ENCODE measurements at places on chromosomes 3 and 15.

DNA sequence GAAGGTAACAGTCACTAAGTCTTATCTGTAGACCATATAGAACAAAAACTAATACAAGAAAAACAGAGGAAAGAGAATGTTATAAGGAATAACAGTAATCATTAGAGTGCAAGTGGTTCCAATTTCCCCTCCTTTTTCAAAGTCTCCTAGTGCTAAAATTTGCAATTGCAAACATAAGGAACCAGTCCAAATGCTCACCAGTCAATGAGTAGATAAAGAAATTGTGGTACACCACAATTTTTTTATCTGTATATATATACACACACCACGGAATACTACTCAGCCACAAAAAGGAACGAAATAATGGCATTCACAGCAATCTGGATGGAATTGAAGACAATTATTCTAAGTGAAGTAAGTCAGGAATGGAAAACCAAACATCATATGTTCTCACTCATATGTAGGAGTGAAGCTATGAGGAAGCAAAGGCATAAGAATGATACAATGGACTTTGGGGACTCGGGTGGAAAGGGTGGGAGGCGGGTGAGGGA lies 38.9 kb upstream of the RSL24D1 start:
- DNase-seq, result no peak

- no peak for DNase-seq
These were observed 315.4 kb downstream of the OXSM start for GRCh38 chr3:26105261-26105660.

GRCh38 chr3:159840703-159841299 lies 147.8 kb upstream of the IL12A start:
- peak; percentile 21 for DNase-seq

DNA sequence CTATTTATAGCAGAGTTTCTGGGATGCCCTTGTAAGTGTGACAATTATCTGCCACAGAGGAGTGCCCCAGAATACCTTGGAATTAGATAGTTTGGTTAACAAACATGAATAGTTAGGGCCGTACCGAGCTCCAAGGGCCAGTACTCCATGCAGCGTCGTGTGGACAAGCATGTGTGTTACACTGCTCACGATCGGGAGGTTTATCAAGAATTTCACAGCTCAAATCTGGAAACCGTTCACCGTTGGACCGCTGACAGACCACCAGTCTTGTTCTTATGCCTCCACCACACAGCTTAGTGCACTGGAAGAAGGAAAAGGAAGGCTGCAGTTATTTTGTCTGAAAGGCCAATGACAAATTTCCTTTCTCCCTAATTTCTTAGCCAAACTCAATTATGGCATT lies 93.7 kb downstream of the ADAMTS9 start:
- no peak for DNase-seq

DNA sequence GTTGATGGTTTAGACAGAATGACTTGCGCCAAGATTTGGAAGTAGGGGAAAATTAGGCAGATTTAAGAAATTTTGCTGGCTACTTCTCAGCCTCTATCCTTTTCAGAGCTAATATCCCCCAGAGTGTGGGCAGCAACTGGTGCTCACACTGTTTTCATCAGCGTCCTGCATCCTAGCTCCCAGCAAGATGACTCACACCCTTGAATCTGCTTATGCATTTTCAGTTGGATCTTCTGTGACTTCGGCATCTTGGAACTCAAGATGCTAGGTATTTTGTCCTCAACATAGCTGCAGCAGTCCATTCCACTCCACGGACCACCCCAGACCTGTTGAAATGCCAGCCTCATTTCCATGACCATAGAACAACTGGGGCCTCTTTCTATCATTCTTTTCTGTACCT lies 336.1 kb upstream of the NR2F2 start:
- peak; percentile 17 for DNase-seq
